ENCODE measurements at places on chromosomes 2 and 18. TPM values are rescaled to one million over a fixed set of nuclear protein-coding genes. Genes with fewer than 3 reads are reported as not detected.

CFAP210 gene
- not detected for total RNA-seq

SETBP1 gene
- 15.0 TPM for total RNA-seq

DNA sequence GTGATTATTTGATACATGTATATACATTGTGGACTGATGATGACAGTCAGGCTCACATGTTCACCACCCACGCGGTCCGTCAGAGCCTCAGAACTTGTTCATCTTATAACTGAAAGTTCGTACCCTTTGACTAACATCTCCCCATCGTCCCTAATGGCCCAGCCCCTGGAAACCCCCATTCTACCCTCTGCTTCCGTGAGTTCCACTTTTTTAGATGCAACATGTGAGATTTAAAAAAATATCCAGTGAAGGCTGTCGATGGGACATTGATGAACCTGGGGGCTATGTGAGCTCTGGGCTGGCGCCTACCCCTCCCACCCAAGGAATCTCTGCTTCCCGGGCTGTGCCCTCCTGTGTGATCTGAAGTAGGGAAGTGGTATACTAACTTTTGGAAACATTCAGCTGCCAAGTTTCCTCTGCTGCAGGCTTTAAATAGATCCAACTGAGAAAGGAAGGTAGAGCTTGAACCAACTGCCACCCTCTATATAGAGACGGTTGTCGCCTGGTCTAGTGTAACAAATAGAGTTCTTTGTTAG, 163.8 kb downstream of the FAM210A start:
- DNase-seq: no peak

ANKRD30B gene
- total RNA-seq: 2.7 TPM

MYO5B gene
- 0.16 TPM for total RNA-seq

DNA sequence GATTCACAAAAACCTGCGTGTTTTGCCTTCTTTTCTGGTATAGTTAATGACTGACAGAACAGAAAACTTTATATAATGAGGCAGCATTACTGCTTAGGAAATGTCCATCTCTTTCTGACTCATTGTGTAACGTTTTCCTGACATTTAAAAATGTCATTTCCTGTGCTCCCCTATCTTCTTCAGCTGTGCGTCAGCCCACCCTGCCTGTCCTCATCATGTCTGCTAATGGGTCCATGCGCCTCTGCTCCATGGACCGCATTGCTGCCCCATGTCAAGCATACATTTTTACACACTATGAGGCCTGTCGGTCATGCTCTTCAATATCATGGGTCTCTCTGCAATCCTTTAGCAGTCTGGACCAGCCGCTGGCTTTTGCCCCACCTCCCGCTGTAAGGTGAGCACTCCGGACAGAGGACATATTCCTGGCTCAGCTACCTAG, 234.3 kb downstream of the CDCA7 start:
- DNase-seq: no peak

DNA sequence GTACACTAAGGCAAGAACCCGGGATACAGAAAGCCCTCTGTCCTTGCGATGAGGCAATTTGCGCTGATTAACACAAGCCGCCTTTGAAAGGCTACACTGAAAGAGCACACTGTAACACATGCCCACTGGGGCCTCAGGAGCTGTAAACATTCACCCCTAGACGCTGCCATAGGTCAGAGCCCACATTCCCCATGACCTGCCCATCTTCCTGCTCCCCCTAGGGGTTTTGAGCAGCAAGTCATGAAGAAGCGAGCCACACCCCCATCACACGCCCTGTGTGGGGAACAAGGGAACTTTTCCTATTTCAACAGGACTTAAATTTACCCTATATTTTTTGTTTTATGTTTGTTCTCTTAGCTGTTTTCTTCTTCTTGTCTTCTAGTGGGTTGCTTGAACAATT, 47.8 kb upstream of the SLC4A10 start:
- DNase-seq: no peak

GRCh38 chr2:224401641-224402342, at the start of gene FAM124B:
FAM124B (minus strand) TSS chr2:224402107; CDS start chr2:224401768, 339 bp downstream.
- DNase-seq: peak; percentile 70

TBR1 gene
- total RNA-seq: not detected

AOX1 gene
- total RNA-seq: 23.6 TPM

ACTG2 gene
- total RNA-seq: 2.4 TPM

POTEJ gene
- not detected for total RNA-seq

DNA sequence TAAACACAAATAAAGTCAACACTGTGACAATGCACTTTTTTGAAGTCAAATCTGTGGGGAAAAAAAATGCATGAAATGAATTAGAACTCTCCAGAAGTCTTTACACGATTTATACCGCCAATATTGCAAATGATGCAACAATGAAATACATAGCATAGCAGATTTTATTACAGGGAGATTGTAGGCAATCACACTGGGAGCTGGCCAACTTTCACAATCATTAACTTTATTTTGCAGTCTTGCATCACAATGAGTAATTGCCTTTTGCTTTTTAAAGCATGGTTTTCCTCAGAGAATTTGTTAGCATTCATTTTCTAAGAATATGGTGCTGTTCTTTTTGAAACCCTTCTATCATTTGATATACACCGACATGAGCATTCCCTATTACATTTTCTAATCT, 366.4 kb upstream of the FSIP2 start:
- peak; percentile 24 for DNase-seq

DNA sequence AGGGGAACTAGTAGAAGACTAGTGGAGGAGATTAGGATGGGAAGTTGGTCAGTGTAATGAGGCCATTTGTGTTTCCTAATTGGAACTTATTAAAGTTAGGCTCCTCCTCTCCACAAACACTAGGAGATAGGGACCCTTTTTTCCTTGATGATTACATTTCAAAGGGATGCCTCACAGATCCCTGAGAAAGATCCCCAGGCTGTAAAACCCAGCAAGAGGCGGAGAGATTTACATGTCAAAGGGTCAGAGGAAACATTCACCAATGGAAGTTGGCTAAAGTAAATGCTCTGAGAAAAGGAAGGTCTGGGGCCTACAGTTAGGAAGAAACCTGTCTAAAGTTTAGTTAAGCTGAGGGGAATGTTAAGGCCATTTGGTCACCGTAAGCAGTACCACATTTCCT, 1.4 kb upstream of the CCDC85A start:
- no peak for DNase-seq

GRCh38 chr2:69177785-69178636, 165.0 kb downstream of the ANTXR1 start:
- peak; percentile 96 for DNase-seq

DNA sequence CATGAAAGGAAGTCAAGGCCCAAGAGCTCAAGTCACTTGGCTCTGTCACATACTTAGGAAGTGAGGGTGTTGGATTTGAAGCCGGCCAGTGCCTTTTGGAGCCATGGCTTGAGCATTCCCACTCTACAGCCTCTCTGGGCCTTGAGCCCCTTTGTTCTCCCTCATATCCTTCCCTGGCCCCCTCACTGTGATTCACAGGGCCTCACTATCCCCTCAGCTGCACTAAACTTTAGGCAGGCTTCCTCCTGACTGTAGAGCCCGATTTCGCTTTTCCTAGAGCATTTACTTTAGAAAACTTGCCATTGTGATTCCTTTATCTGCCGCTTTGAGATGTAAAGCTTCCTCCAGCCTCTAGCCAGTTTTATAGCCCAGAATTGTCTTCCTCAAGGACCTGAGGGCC, 107.6 kb downstream of the FBXO15 start:
- no peak for DNase-seq

DNA sequence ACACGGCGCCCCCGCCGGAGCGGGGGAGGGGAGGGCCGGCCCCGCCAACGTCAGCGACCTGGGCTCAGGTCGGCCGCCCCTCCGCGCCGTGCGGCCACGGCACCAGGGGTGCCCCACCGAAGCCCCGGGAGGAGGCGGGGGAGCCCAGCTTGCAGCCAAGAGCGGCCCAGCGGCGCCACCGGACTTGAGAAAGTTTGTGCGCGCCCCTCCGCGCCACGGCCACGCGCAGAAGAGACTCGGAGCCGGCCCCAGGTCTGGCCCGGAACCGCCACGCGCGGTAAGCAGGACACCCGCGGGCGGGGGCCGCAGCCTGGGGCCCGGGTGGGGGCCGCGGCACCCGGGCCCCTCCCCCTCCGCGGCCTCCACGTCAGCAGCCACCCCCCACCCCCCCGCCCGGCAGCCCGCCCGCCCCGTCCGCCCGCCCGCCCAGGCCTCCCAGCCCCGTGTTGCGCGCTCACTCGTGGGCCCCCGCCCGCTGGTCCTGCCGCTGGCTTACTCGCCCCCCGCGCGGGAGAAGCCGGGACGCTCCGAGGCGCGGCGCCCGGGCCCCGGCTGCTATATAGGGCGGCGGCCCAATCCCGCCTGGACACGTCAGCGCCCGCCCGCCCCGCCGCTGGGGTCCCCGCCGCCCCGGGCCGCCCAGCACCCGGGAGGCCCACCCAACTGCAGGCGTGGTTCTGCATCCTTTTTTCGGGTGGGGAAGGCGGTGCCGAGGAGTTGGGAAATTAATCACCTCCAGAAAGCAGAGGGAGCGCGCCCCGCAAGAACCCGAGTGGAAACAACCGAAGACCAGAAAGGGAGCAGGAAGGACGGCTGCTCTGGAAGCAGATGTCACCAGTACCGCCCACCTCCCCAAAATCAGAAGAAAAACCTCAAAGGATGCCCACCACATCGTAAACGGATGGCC, 42.9 kb downstream of the HDLBP start:
- peak; percentile 67 for DNase-seq

DNA sequence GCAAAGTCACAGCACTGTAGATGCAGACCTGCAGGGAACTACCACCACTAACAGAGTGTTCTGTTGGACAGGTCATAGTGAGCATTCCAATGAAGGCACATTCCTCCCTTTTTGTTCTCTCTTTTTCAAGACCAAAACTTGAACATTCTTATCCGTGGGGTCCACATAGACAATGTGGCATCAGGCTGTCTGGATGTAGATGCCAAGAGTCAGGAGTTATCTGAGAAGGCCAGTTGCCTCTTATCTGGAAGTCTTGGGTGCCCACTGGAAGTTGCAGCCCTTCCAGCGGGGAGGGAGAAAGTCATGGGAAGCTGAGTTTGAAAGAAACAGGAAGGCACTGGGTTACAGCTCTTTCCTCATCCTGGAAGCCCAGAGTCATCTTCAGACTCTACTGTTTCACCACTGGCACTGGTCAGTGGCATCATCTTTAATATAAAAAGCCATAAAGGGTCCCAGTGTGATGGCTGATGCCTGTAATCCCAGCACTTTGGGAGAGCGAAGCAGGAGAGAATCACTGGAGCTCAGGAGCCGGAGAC, 61.4 kb downstream of the FAM161A start:
- DNase-seq: no peak

DNA sequence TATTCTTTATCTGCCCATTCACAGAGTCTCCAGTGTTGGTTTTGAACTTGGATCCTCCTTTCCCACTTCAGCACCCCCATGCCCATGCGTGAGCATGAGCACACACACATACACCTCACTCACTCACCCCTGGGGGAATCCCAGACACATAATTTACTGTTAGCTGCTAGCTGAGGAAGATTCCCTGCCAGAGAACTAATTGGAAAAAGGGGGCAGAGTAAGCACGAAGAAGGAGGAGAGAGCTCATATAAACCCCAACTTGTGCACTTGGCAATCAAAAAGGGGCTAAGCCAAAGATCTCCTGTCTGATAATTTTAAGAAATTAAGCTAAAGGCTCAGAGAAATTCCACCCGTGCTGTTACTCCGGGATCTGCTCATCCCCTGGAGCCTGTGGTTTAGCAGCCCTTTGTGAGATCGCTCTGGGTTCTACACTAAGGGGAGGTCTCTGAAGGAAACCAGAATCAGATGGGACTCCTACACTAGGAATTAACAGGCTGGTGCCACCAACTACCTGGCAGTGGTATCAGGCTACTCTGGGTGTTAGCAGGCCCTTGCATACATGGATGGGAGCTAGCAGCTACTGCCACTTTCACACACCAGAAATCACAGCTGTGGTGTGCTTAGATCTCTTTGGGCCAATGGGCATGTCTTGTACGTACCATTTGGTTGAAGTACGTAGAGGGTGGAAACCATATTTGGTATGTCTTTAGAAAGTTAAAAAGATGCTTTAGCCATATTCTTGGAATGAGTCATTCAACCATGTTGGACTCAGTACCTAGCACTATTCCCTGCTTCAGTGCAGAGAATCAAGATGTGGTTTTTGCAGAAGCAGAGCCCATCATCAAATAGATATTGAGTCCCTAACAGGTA, 95.6 kb upstream of the SLC14A2 start:
- DNase-seq: peak; percentile 35

DNA sequence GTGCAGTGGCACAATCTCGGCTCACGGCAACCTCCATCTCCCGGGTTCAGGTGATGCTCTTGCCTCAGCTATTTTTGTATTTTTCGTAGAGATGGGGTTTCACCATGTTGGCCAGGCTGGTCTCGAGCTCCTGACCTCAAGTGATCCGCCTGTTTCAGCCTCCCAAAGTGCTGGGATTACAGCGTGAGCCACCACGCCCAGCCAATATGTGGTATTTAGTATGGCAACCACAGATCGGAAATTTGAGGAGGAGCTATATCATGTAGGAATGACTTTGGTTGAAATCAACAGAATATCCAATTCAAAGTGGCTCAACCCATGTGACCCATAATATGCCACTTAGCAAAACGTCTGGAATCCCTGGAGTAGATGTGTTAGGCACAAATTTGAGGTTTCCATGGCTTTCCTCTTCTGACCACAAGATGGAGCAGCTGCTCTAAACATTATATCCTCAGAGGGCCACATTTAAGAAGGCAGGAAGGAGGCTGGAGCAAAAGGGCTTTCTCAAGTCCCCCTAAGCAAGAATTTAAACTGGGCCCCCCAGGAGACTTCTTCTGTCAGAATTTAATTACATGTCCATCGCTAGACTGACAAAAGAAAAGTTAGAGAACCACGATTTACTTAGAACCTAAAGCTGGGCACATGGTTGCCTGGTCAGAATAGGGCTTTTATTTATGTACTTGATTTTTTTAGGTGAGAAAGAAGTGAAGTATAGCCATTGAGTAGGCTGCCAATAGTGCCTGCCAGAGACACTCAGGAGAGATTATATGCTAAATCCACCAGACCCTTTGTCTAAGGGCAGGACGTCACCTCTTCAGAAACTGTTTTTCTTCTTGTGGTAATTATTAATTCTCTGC, 49.6 kb upstream of the ITSN2 start:
- peak; percentile 84 for DNase-seq

METTL8 gene
- 73.3 TPM for total RNA-seq

- DNase-seq: no peak
Measured at GRCh38 chr2:190190507-190191162, 128.1 kb upstream of the MSTN start.

DNA sequence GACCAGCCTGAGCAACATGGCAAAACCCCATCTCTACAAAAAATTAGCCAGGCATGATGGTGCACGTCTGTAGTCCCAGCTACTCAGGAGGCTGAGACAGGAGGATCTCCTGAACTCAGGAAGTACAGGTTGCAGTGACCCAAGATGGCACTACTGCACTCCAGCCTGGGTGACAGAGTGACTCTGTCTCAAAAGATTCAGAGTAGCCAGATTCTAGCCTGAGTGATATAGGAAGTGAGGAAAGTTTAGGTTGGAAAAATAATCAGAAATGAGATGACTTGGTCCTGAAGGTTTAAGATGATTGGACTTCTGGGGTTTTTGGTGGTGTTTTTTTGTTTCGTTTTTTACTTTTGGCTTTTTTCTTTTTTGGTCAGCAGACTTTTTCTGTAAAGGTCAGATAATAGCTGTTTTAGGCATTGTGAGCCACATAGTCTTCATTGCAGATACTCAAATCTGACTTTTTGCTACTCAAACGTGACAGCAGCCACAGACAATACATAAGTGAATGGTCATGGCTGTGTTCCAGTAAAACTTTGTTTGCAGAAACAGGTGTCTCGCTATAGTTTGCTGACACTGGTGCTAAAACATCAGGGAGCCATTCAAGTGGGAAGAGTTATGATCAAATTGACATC, 104.1 kb upstream of the UBXN4 start:
- no peak for DNase-seq

- no peak for DNase-seq
Measured at GRCh38 chr2:224429441-224429810, 27.5 kb upstream of the FAM124B start.

All from fibroblast of the aortic adventitia (primary cell).